ENCODE measurements at places on chromosomes 1 and 21.

GRCh38 chr1:161935264-161935663 lies 88.4 kb downstream of the OLFML2B start:
- DNase-seq = peak; percentile 71

- no peak for DNase-seq
Measured at GRCh38 chr1:162298266-162298665, 78.4 kb downstream of the SPATA46 start.

DNA sequence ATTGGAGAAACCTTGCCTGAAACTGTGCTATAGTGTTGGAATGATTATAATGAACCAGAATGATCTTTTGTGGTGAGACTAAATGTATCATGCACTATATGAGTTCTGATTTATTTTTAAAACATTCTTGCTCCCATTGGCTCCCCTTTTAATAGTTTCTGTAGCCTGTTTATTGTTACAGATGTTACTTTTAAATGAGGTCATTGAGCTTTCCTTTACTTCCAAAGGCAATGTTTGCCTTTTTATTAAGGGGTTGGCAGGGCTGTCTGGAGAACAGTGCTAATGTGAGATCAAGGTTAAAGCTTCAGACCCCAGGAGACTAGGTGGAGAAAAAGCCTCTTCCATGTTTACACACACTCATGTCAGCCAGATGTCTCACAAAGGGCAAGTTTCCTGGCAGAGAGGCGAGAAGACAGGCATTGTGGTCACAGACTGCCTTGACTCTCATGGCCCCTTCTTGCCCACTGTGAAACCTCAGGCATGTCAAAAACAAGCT lies 120.6 kb upstream of the RAVER2 start:
- DNase-seq = peak; percentile 23

DNA sequence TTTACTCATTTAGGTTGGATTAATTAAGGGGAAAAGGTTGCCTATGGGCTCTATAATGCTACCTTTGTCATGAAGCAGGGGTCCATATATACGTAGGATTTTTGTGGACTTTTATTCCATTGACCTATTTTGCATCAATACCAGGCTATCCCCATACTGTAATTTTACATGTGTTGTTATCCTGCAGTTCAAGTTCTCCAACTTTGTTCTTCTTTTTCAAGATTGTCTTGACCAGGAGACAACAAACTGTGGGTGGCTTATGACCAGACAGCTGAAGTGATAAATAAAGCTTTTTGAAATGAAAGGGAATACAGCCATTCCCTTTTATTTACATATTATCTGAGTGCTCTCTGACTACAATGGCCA lies 345.7 kb downstream of the BARHL2 start:
- DNase-seq = no peak

- DNase-seq = no peak
Measured at GRCh38 chr1:53277326-53277725, 39.0 kb upstream of the MAGOH start.

DNA sequence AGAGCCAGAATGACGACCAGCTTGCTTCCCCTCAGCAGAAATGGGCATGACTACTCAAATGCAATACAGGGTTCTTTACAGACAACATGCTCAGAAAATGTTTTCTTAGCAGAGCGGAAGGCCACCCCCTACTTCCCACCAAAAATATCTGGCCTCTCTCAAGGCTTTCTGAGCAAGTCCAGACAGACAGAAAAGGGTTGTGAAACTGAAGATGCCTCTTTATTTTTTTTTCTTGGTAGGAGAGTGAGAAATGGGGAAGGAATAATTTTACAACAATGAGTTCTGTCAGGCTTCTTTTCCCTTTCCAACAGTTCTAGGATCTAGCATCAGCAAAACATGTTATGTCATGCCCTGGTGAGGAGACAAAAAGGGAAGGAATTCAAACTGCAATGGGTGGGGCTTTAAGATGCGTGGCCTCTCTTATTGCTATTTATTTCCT lies 172.0 kb upstream of the CAMK1G start:
- no peak for DNase-seq

- DNase-seq = no peak
Measured at GRCh38 chr1:195941314-195941713, 666.9 kb downstream of the KCNT2 start.

DNA sequence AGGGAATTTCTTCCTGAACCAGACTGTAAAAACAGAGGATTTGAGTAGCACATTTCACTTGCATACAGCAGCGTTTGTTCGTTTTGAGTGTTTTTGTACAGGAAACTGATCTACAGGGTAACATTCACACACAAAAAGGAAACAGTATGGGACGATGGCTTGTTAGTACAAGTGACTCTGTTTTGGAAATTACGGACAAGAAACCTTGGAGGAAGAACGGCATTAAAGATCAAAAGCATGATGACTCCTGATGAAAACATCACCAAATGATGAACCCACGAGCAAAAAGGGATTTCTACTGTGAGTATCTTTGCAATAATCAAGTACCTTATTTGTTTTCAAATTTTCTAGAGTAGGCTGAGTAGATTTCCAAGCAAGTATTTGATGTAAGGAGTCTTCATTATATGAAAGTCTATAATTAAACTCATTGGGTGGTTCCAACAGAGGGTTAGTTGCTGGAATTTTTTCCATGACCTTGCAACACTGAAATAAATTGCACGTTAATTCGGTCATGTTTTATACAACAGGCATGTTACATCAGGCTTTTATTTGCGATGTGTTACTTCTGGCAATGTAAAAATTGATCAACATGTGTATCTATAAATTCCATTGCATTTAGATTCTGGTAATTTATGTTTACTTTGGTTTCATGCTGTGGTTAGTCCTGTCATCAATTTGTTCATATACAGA lies 76.7 kb upstream of the KCNK2 start:
- no peak for DNase-seq

GRCh38 chr1:41274752-41275545 lies 32.8 kb upstream of the SCMH1 start:
- no peak for DNase-seq

- peak; percentile 24 for DNase-seq
Measured at GRCh38 chr1:242017580-242018233, 18.8 kb upstream of the MAP1LC3C start.

DNA sequence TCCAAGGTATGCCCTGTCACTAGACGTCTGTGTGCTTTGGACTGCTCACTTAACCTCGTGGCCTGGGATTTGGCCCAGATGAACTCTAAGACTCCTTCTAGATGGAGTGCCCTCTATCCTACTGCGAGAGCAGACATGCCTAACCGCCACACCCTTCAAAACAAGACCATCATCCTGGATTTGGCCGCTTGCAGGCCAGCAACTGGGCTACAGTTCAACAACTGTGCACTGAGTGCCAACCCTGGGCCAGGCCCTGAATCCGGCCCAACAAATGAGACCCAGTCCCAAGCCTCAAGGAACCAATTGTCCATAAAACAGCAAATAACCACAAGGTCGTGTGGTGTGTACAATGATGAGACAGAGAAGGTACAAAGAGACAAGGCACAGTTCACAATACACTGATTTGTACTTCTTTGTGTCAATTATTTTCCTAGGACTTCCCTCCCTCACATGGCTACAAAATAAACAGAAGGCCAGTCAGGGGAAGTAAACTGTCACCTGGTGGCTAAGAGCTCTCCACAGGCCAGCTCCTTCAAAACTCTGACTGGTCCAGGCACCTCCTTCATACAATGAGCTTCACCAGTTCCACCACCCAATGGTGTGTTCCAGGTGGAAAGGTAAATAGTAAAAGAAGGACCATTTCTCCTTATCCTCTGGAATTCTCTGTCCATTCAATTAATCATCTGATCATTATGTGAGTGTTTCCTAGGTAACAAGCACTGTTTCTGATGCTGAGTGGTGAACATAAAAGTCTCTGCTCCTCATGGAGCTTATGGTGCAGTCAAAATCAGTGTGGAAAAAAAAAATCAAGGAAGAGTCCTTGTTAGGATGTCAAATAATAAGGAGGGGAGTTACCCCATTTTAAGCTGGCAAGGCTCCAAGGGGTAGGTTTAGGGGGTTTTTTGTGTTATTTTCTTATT lies 60.4 kb downstream of the CAPZB start:
- DNase-seq = no peak

GRCh38 chr1:19203440-19203839 lies 6.6 kb downstream of the UBR4 start:
- DNase-seq = no peak

DNA sequence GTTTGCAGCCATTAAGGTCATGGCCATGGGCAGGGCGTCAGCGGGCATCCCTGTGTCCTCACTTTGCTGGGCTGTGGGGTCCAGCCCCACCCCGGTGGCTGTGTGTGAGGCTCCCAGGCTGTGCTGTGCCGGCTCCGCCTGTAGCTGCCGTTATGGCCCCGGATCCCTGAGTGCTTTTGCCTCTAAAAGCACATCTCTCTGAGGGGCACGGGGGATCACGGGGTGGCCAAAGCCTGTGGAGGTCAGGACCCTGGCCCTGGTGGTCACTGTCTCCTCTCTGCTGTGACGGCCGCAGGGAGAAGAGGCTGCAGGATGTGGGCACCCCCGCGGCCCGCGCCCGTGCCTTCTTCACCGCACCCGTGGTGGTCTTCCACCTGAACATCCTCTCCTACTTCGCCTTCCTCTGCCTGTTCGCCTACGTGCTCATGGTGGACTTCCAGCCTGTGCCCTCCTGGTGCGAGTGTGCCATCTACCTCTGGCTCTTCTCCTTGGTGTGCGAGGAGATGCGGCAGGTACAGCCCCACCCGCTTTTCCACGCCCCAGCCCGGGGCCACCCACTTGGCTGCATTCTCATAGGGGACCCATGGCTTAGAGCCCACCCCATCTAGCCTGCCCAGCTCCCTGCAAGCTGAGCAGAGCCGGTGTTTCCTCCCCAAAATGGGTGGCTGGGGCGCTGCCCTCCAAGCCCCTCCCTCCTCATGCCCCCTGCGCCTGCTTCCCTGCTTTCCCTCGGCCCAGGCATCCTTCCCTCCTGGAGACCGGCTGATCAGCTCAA lies 48.2 kb downstream of the TRPM2 start:
- DNase-seq = no peak

DNA sequence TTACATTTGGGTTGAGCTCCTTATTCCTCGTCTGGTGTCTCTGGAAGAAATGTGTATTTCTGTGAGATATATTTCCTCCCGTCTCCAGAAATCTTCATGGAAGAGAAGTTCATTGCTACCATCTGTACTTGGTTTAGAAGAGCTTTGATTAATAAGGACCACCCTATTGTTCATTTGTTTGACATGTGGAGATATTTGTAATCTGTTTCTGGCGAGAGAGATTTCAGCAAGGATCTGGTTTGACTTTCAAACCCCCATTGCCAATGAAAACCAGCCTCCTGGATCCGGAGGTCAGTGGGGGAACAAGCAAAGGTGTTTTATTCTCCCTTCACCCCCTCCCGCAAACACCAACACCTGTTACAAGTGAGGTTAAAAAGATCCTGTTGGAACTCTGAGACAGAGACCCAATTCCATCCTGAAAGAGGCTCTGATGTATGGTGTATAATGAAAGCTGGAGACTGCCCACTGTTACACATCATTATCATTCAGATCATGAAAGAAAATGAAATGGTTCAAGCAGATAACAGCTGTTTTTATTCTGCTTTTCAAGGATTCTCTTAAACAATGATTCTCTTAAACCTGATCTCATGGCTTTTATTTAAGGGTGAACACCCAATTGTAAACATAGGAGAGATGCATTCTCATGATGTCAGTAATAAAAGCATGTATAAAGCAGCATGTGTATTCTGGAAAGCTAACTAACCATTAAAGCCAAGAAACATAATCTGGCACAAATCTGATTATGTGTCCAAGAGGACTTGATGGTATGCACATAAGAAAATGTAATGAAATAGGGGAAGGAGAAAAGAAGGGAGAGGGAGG lies 393.5 kb upstream of the ADGRL2 start:
- DNase-seq = no peak

GRCh38 chr1:92480813-92481598 lies 5.7 kb downstream of the GFI1 start:
- DNase-seq = no peak

- peak; percentile 27 for DNase-seq
Measured at GRCh38 chr1:198699167-198700015, 60.6 kb downstream of the PTPRC start.

DNA sequence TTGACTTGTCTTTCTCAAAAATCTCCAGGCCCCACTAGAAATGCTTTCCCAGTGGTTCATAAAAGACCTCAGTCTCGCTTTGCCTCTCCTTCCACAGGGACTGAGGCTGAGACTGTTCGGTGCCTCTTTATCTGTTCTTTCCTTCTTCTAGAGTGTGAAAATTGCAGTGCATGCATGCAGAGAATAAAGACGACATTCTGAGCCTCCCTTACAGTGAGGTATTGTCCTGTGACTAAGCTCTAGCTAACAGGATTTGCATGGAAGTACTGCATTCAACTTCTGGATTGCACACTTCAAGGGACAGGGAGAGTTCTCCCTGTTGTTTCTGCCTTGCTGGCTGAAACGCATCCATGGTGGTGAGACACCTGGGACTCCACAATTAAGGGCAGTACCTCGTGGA lies 69.1 kb downstream of the COLGALT2 start:
- no peak for DNase-seq

GRCh38 chr1:238681021-238681420 lies 705.3 kb upstream of the CHRM3 start:
- no peak for DNase-seq

- no peak for DNase-seq
Measured at GRCh38 chr1:76866566-76866965, 714 bp upstream of the ST6GALNAC5 start.

DNA sequence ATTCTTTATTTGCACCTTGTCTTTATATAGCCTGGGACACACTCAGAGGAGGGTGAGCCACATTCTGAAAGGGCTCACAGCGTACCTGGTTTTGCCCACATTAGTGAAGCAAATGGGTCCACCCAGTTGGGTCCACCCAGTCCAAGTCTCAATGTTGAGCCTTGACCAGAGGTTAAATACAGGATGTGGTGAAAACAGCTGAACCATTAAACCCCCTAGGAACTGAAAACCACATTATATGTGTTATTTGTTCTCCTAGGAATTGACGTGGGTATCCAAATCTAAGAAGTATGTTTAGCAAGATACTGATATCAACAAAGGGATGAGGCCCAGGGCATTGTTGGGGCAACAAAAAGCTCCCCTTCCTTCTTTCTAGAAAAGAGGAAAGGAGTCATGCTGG lies 83.8 kb downstream of the SETD4 start:
- DNase-seq = no peak

DNA sequence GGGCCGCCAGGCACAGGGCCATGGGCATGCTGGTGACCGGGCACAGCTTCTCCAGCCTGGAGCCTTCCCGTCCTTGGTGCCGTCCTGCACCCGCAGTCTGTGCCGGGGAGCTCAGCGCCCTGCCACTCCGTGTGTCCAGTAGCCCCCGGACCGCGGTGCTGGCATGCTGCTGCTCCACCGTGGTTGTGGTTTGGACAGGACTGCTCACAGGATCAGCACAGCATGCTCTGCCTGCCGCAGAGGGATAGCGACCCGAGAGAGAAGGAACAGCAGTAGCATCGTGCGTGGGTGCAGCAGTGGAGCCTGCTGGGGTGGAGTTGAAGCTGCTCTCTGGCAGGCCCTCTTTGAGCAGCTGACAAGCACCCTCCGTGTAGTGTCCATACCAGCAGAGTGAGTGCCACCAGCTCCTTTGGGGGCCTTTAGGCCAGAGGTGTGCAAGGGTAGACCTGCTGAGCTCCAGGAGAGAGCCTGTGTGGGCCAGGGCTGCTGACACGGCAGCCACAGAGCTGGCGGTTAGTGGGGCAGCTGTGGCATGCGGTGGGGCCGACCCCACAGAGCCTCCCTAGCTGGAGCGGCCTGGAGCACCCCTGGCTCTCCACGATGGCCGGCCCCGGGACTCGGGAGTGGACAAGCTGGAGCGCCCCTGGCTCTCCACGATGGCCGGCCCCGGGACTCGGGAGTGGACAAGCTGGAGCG lies 6.4 kb upstream of the PCBP3 start:
- DNase-seq = no peak
